ENCODE measurements at places on chromosomes 2 and 18.

GRCh38 chr2:5264361-5264760, 427.8 kb upstream of the SOX11 start:
- DNase-seq = no peak

- no peak for DNase-seq
These were observed 103.9 kb upstream of the TEKT4 start for GRCh38 chr2:94767336-94767735.

- DNase-seq = no peak
These were observed 169.1 kb upstream of the THUMPD2 start for GRCh38 chr2:39948016-39948719.

DNA sequence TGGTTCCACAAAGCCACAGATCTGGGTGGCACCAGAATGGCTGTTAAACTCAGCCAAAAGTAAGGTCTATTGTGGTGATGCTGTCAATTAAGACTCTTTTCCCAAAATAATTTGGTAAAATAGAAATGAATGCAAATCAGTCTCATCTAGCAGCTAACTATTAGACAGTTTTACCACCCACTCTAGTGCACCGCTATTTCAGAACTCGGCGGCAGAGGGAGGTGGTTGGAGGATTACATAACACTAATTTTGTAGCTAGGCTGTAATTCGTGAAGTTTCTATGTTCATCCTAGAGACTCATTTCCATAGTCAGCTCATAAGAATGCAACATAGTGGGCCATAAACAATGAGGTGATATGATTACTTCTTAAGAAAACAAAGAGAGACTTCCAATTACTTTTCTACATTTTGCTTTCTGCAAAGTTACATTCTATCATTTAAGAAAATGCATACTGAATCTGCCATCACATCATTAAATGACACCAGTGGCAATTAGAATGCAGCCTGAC, 413.8 kb downstream of the FBXO15 start:
- DNase-seq = no peak

DNA sequence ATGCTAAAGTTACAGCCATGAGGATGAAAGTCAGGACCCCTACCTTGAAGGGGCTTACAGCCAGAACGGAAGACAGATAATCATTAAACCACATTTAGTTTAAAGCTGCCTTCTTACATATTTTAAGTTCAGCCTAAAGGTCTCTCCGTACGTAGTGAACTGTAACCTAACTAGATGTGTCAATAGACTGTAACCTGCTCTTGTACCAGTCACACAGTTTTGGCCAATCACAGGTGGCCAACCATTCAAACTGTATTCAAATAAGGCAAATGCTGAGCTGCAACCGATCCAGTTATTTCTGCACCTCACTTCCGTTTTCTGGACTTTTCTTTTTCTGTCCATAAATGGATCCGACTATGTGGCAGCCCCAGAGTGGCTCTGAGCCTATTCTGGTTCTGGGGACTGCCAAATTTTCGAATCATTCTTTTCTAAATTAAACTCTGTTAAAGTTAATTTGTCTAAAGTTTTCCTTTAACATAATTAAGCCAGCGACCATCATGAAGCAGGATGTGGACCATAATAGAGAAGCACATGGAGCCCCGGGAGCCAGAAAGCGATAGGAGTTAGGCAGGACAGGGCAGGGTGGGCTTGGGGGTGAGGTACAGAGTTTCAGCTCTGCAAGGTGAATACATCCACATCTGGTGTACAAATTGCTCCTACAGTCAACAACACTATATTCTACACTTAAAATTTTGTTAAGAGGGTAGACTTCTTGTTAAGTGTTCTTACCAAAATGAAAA, 48.4 kb upstream of the YPEL5 start:
- no peak for DNase-seq
